ENCODE measurements at places on chromosomes 7 and 10.

- DNase-seq = peak; percentile 92
Measured at GRCh38 chr10:3197348-3198003, 24.9 kb upstream of the PITRM1 start.

GRCh38 chr10:71268758-71269157 is 50.3 kb upstream of the SLC29A3 start:
- DNase-seq = no peak

DNA sequence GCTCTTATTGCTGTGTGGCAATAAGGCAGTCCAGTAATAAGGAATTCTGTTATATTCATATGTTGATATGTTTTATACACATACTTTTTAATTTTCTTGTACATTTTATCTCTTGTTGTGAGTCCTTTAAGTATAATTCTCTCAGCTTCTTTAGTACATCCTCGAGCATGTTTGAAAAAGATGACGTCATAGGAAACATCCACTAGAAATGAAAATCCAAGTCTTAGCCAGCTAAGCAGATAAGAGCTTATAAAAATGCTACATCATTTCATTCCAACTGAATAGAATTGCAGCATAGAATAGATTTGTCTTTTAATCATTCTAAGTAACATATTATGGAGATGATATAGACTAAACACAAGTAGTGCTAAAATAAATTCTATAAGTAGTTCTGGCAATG is 283.7 kb upstream of the FZD1 start:
- DNase-seq = no peak

GRCh38 chr10:114615600-114616007 is 42.5 kb downstream of the ABLIM1 start:
- no peak for DNase-seq

DNA sequence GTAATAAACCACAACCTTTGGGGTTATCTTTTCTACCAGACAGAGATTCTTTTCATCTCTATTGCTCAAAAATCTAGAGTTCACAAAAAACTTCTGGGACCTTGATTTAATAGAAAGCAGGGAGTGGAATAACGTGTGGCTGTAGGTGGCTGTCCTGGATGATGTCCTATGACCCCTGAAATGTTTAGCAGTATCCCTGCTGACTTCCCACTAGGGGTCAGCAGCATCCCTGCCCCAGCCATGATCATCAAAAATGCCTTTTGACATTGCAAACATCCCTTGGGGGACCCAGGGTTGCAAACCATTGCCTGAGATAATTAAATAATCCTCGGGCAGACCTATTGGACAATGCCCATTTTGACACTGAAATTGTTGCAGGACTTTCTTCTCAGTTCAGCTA is 177.1 kb downstream of the USP6NL start:
- no peak for DNase-seq

DNA sequence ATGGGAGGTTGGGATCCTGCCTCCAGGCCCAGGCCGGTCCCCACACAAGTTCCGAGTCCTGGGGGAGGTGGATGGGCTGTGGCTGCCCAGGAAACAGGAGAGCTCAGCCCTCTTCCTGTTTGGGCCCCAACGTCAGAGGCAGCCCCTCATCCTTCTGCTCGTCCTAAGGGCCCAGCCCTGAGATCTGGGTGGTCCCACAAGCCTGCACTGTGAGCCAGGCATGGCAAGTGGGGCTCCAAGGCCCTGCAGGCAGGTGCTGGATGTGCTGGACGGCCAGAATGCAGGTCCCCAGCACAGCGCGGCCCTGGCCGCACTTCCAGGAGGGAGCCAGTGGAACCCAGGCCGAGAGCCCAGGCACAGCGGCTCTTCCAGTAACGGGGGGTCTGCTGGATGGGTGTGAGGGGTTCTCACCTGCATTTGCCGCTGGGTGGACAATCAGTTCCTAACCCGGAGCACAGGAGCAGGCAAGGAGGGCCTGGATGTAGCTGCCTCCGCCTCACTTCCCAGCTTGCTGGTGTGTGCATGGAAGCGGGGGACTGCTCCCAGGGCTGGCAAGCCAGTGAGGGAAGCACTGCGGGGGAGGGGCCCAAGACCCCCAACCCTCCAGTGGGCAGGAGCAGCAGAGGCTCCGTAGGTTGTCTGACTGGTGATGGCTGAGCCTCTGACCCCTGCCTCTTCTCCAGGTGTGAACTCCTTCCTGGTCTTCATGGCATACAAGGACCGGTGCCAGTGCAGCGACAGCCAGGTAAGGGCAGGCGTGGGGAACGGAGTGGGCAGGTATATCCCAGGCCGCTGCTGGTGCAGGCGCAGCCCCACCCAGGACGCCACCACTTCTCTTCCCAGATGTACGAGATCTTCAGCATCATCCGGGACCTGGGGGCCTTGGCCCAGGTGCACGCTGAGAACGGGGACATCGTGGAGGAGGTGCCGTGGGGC is 9.7 kb downstream of the DPYSL4 start:
- no peak for DNase-seq

- no peak for DNase-seq
Measured at GRCh38 chr10:97131181-97131628, 54.6 kb downstream of the SLIT1 start.

DNA sequence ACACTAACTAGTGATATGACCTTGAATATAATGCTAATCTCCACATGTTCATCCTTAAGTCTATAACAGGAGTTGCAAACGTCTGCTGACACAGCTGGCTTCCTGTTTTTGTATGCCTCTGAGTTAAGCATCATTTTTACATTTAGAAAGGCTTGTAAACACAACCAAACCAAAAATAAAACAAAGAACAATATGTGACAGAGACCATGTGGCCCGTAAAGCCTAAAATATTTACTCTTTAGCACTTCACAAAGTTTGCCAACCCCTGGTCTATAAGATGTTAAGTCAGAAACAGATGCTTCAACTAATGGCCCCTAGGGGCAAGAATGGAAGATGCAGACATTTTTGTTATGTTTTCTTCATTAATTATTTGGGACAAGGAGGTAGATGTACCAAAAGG is 109.3 kb downstream of the CPEB3 start:
- no peak for DNase-seq

GRCh38 chr10:72083790-72084459 is 4.4 kb downstream of the SPOCK2 start:
- DNase-seq = no peak

- DNase-seq = no peak
Measured at GRCh38 chr7:76071316-76072242, 23.7 kb downstream of the MDH2 start.

DNA sequence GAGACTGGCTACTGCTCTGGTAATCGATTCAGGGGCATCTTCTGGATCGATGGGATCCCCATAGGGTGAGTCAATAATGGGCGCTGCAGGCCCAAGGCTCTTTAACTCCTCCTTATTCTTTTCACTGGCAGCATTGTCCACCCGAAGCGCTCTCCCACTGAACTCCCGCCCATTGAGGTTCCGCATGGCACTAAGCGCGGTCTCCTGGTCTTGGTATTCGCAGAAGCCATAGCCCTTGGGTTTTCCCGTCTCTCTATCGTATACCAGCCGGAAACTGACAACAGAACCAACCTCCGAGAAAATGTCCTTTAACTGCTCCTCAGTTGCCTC is 285 bp downstream of the CSTF2T start:
- no peak for DNase-seq

GRCh38 chr10:35577926-35578617 is 27.1 kb upstream of the GJD4 start:
- DNase-seq = peak; percentile 17

GRCh38 chr7:123539871-123540270 is 5.5 kb upstream of the IQUB start:
- DNase-seq = no peak

GRCh38 chr7:111074748-111075146 is 16.2 kb upstream of the LRRN3 start:
- no peak for DNase-seq

DNA sequence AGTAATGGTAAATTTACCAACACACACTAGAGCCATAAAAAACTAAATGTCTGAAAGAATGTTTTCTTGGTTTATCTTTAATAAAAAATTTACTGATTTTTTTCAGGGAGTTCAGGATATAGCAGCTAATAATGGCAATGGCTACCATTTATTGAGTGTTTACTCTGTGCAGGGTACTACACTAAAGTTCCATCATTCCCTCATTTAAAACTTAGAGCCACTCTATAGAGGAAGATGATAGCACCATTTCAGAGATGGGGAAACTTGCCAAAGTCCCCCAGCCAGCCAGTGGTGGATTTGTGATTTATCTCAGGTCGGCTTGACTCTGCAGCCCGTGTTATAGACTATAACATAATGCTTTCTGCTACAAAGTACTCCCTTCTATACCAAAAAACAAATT is 86.6 kb downstream of the LSMEM1 start:
- DNase-seq = no peak

GRCh38 chr7:38681882-38682281 is 50.7 kb upstream of the AMPH start:
- peak; percentile 42 for DNase-seq

DNA sequence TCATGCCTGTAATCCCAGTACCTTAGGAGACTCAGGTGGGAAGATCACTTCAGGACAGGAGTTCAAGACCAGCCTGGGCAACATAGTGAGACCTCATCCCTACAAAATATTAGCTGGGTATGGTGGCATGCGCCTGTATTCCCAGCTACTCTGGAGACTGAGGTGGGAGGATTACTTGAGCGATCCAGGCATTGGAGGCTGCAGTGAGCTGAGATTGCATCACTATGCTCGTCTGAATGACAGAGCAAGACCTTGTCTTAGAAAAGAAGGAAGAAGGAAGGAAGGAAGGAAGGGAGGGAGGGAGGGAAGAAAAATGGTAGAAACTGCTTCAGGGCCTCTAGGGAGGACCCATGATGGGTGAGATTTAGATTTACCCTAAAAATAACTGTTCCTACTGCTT is 112.3 kb downstream of the SPDYE5 start:
- DNase-seq = no peak

- DNase-seq = peak; percentile 78
Measured at GRCh38 chr7:21912305-21912704, 33.4 kb downstream of the CDCA7L start.

GRCh38 chr7:55534262-55534915 is 37.9 kb downstream of the VOPP1 start:
- DNase-seq = peak; percentile 74

DNA sequence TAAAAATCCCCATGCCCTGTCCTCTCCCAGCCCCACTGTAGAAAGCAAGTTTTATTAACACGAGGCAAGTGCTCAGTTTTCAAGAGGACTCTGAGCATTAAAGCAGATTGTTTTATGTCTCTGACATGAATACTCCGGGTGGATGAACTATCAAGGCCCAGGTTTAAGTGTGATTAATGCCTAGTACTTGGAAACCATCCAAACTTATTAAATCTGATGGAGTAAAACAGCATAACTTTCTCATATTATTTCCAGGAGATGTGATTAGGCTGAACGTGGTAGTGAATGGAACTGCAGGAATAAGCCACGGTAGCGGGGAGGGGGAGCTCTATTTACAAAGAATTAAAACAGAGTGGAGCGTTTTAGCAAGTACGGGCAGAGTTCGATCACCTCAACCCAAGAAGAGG is 144.2 kb upstream of the RNF32 start:
- DNase-seq = no peak

- no peak for DNase-seq
Measured at GRCh38 chr7:17253885-17254284, 44.6 kb upstream of the AHR start.

- DNase-seq = no peak
Measured at GRCh38 chr7:116509982-116510579, 10.5 kb downstream of the CAV2 start.

DNA sequence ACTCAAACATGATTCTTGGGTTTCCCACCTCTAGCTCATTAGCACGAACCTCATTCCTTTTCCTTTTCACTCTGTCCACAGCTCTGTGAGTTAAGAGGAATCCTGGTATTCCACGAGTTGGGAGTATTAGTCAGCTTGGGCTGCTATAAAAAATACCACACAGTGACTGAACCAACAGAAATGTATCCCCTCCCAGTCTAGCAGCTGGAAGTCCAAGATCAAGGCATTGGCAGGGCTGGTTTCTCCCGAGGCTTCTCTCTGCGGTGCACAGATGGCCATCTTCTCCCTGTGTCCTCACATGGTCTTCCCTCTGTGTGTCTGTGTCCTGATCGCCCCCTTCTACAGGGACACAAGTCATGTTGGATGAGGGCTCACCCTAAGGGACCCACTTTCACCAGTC is 261.6 kb downstream of the TNS3 start:
- DNase-seq = peak; percentile 55

DNA sequence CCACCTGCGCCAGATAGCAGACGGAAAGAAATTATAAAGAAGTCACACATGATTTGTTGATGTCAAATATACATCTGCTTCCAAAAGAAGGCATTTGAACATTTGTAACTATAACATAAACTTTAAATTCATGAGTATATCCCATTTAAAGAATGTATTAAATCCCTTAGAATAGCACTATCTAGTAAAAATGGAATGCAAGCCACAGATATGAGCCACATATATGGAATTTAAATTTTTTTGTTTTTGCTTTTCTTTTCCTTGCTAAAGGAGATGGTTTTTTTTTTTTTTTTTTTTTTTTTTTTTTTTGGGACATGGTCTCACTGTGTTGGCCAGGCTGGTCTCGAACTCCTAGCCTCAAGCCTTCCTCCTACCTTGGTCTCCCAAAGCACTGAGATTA is 730.8 kb downstream of the PHTF2 start:
- DNase-seq = peak; percentile 48

DNA sequence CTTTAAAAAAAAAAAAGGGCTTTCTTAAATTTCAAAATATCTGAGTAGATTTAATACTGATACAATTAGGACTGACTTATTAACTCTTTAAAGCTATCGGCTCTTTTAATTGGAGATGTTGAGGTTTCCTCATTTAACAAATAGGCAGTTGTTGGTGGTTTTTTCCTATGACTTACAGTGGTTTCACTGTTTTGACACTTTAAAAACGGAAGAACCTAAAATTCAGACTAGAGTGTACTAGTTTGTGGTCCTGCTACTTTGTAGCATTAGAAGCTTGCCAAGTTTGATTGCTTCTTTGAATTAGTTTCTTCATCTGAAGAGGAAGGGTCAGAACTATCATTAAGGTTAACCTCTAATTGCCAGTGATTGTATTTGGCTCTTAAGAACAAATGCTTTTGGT is 27.7 kb downstream of the CUL1 start:
- DNase-seq = no peak

- DNase-seq = no peak
Measured at GRCh38 chr7:70446448-70447143, 685.3 kb upstream of the GALNT17 start.

GRCh38 chr7:116574025-116574822 is 49.4 kb downstream of the CAV1 start:
- no peak for DNase-seq

DNA sequence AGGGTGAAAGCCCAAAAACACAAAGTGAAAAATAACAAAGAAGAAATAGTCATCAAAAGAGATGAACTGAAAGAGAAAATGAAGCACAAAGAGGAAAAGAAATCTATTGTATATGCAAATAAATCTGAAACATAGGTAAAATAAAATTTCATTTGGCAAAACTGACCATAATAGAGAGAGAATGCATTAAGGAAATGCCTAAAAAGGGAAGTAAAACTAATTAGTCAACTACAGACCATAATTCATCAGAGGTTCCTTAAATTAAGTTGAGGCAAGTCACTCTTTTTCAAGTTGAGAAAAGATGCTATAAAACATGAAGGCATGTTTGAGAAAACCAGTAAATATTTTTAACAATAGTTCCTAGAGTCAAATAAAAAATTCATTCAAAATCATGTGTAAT is 233.3 kb downstream of the LRRN3 start:
- DNase-seq = no peak

All from fibroblast of skin of right quadriceps (primary cell).